NCI-H187 (cell line): ENCODE measurements at places on chromosomes 12 and 14.

DNA sequence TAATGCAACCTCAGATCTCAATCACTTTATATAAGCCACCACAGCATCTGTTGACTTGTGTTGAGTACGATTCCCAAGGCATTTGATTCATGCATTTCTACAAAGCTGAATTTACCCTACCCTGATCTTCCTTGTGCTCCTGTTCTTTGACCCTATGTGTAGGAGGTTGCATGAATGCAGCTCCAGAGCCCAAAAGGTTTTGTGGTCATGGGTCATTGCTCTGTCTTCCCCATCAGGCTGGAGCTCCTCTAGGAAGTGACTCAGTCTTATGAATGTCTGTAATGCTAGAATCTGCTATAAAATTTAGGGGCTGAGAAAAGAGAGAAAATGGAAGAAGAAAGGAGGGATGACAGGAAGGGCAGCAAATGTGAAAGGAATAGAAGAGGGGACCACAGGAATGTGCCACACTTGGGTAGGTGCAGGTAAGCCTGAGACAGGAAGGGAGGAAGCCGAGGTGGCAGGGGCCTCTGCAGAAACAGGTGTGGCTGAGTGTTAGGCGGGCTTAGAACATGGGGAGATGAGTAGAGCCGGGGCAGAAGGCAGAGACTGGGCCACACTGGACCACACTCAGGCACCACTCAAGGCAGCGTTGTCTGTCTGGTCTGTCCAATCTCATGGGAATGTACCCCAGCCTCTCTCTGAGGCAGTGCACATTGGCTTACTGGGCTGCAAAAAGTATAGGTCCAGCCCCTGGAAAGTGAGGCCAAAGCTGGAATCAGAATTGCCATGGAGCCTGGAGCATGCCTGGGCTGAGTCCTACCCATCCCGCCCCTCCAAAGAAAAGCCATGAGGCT, 334.1 kb downstream of the BCL11B start:
- no peak for DNase-seq

DNA sequence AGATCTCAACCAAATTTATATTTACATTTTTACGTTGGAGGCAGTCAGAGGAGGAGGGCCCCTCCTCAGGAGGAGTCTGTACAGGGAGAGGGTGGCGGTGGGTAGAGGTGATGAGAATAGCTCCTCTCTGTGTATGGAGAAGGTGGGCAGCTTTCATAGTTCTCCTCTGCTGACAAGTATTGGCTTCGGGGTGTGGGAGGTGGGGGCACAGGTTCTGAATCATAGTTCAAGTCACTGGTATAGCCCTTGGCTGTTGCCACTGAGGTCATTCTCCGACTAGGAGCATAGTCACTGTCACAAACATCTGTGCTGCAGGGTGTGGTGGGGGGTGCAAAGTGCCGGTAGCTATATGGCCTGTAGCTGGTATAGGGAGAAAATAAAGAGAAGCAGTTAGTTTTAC, 50.3 kb downstream of the BCL2L14 start:
- DNase-seq = no peak

DNA sequence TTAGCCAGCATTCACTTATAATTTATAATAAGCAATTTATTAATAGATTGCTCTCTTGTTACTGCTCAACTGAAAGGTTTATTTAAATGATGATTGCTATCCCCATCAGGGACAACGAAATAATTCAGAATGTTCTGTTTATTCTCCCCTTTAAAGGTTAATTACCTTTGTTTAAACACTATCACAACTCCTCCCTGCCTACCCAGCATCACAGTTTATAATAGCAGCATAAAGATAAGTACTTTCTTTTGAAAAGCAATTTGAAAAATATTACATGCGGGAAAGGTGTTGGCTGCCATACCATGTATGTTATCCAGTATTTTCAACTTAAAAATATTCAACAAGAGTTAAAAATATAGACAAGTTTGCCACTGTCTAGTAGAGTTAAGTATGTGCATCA, 30.6 kb downstream of the SCAF11 start:
- DNase-seq = no peak

DNA sequence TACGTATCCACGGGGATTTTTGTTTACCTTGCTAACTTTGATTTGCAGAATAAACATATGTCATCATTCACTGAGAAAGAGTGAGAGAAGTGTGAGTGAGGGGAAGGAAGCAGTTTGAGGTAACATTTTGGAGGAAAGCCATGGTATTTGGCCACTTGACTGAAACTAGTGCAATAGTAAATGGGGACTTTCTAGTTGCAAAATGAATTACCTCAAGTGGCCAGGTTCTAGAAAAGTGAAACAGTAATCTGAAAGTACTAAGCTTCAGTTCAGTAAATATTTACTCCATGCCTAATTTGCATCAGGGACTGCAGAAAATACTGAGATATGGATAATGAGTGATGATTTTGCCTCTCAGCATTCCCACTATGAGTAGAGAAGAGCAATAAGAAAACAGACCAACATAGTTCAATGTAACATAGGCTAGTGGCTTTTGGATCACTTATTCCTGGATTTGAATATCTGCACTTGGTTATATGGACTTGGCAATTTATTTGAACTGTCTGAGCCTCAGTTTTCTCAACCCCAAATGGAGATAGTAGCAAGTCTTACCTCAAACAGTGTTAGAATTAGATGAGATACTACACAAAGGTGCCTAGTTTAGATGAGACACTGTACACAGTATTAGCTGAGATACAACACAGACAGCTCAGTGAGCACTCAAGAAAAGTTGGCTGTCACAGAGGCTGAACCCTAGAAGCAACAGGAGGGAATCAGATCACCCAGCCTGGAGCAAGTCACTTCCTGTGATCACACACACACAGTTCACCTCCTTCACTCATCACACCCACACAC, 439.1 kb downstream of the NPAS3 start:
- DNase-seq = no peak

DNA sequence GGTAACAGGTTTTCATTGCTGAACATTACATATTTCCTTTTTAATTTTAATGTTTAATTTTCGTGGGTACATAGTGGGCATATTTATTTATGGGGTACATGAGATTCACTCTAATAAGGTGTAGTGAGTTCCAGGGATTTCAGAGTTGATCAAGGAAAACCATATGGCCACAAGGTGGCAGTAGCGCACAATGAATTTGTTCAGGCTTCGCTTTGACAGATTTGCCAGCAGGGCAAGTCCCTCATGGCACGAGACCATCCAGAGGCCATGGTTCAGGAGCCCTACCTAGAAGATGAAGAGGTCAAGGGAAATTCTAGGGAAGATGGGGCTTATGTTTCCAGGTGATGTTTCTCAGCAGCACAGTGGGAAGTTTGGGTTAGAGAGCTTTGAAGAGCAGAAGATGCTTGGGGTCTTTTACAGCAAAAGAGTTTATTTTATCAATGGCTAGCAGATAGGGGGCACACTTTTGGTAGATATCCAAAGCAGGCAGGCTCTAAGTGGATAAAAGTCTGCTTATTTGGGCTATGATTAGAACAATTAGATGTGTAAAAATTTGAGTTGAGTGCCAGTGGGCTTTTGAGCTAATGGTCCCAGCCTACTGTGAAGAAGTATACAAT, 1004.4 kb downstream of the AACS start:
- DNase-seq = peak; percentile 12

DNA sequence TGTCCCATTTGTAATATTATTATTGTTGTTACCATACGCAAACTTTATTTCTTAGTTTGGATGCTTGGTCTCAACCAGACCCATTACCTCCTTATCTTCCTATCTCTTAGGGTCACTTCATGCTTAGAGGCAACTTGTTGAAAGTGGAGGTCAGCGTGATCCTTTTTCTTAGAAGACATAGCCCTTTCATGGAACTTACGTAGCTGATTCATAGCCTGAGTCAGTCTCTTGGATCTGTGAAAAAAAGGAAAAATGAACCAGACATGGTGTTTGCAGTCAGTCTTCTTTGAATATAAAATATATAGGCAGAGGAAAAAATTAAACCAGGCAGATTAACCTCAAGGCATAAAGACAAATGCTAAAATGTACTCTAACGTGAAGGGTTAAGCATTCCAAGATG, 613.7 kb downstream of the DIO2 start:
- DNase-seq = no peak
